Fibroblast of mammary gland (primary cell): ENCODE measurements at places on chromosomes 6 and 20.

- DNase-seq: no peak
Observed at GRCh38 chr6:135465903-135466302, 31.6 kb downstream of the AHI1 start.

DNA sequence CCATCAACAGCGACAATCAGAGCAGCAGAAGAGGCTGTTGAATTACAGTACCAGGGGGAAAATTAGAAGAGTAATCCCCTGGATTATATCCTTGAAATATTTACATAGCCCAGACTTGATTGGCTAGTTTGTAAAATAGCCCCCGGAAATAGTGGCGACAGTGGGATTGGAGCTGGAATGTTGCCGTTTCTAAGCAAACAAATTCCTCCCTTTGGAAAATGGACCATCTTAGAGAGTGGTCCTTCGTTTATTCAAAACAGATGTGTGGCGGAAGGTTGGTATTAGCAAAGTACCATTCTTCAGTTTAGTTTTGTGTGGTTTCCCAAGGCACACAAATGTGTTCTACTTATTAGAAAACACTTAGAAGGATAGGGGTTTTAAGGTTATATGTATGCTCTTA, 4.5 kb upstream of the EPB41L2 start:
- no peak for DNase-seq

- no peak for DNase-seq
Observed at GRCh38 chr6:3334555-3334954, 75.8 kb downstream of the PSMG4 start.

DNA sequence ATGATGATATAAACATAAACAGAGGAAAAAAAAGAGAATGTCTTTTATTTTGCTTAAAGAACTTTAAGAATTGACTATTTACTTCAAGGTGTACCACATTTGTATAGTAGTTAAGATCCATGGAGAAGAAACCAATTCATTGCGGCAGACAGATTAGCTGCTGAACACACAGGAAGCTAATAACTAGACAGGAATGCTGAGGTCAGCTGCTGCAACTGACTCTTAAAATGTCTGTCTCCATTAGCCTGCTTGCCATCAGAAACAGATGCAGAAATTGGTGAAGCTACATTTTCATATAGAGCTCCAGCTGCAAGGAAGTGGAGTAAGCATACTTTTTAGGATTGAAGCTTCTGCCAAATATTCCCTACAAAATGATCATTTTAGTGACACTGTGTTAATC, 939.5 kb downstream of the EPHA7 start:
- DNase-seq: no peak

GRCh38 chr6:25219917-25220278, 59.3 kb upstream of the CARMIL1 start:
- DNase-seq: peak; percentile 23

GRCh38 chr6:5778317-5778857, 228.3 kb downstream of the NRN1 start:
- no peak for DNase-seq

GRCh38 chr6:160221423-160221822, 37.2 kb downstream of the SLC22A2 start:
- DNase-seq: peak; percentile 9

DNA sequence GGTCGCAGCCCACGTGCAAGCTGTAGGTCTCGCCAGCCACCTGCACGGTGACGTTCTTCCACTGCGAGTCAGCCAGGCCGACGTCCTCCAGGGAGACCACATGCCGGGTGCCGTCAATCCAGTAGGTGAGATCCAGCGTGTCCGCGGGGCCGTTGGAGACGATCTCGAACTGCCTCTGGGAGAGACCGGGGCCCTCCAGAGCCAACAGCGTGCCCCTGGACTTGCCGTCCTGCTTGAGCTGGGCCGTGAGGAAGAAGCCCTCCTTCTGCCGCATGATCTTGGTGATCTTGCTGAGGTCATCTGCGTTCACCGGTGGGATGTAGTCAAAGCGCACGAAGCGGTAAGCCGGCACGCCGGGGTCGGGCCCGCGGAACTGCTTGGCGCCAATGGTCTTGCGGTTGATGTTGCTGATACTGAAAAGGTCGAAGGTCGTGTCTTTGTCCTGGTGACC, 5.1 kb downstream of the THBS2 start:
- no peak for DNase-seq

DNA sequence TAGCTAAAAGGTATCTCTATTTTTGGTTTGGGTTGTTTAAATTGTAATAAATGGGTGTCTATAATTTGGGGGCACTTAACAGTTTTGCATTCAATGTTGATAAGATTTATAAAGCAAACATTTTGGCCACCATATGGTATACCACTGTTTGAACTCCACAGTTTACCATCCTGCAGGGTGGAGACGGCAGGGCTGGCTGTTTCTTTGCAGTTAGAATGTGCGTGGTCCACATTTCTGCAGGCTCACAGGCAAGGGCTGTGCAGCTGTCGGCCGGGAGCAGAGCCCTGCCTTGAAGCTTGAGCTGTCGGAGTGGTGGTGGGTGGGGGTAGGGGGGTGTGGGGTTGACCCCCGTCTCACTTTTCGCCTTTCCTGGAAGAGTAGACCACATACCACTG, 135.9 kb downstream of the CDH4 start:
- DNase-seq: no peak

DNA sequence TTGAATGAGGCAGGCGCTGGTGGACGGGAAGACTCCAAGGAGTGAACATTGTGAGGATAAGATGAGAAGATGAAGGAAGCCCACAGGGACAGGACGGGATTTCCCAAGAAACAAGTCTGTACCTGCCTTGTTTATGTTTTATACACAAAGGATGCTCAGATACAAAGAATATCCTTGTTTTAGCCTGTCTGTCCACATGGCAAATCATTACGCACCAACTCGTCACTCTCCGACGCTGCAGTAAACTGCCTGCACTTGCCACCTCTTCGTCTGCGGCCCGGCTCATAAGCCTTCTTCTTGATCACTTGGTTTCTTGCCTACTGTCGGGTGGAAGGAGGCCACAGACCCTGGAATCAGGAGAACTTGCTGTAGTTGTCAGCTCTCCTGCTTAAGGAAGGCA, 85.4 kb downstream of the CD83 start:
- no peak for DNase-seq

- no peak for DNase-seq
Observed at GRCh38 chr20:24461848-24462247, 7.6 kb upstream of the SYNDIG1 start.

DNA sequence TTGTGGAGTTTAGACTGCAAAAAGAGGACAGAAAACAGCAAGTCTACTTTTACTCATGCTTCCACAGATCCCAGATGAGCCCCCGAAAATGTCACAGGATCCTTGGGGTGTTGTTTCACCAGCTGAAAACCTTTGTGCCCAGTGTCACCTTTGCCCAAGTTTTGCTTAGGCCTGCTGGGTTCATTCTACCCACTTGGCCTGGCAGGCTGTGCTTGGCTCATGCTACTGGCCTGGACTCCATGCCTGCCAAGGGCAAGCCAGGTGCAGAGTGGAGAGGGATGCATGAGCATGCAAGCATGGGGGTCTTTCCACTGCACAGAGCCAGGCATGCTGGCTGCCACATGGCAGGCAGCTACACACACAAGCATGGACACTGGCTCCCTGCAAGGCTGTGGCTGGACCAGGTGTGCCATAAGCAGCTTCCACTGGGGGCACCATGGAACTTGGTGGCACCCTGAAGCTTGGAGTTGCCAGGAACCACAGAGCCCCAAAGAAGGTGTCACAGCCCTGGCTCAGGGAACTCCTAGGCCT, 1082.0 kb downstream of the KHDRBS2 start:
- no peak for DNase-seq

- DNase-seq: no peak
Observed at GRCh38 chr6:87376643-87377042, 31.1 kb upstream of the CFAP206 start.

DNA sequence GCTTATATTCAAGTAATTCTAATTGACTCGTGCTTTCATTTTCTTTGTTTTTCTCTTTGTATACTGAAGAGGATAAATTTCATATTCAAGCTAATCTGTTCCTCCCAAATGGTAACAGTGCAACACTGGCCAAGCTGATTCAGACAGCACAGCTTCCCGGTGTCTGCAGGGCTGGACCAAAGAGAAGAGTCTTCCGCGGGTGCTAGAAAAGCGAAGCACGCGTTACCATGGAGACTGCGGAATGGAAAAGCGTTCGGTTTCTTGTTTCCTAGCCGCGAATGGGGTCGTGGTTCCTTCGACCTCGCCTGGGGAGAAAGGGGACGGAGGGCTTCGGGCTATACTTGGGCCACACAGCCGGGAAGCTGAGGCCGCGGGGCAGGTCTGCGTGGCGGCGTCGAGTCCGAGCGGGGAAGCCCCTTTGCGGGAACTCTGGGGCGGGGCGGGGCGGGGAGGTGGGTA, 6.2 kb upstream of the ZNF311 start:
- peak; percentile 70 for DNase-seq

- peak; percentile 25 for DNase-seq
Observed at GRCh38 chr20:3203315-3204123, 963 bp downstream of the DDRGK1 start.

DNA sequence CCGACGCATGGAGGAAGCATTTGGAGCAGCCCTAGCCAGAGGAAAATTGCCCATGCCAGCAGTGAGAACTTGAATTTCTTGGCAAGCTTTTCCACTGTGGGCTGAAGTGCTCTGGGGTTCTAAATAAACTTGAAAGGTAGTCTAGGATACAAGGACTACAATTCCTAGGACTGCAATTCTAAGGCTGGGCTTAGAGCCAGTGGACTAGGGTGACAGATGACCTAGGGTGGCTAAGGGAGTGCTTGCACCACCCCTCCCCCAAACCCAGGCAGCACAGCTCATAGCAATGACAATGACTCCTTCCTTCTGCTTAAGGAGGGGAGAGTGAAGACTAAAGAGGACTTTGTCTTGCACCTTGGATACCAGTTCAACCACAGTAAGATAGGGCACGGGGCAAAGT, 122.3 kb downstream of the THBS2 start:
- DNase-seq: no peak

GRCh38 chr20:29079769-29080690, 2177.4 kb upstream of the DEFB115 start:
- DNase-seq: peak; percentile 29

DNA sequence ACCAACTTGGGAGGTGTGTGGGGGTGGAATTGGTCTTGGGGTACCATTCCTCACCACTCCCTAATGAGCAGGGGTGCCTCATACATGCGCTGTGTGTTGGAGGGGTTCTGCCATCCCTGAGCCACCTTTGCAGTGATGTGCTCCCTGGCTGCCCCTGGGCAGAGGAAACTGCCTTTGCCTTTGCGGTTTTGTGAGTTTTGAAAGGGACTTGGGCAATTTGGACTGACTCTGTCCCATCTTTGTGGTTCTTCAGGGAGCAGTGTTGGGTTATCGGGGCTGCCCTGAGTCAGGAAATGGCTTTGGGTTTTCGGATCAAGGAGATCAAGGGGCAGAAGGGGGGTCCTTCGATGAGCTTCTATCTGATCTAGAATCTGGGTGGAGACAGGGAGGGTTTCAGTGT, 3.9 kb upstream of the PHACTR3 start:
- DNase-seq: no peak

DNA sequence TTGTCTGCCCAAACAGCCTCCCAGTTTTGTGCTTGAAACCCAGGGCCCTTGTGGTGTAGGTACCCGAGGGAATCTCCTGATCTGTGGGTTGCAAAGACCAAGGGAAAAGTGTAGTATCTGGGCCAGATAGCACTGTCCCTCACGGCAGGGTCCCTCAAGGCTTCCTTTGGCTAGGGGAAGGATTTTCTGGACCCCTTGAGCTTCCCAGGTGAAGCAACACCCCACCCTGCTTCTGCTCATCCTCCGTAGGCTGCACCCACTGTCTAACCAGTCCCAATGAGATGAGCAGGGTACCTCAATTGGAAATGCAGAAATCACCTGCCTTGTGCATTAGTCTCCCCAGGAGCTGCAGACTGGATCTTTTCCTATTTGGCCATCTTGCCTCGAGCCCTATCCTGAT, 791.8 kb upstream of the MANEA start:
- DNase-seq: no peak

- DNase-seq: no peak
Observed at GRCh38 chr6:170028629-170029345, 262.1 kb downstream of the DLL1 start.

DNA sequence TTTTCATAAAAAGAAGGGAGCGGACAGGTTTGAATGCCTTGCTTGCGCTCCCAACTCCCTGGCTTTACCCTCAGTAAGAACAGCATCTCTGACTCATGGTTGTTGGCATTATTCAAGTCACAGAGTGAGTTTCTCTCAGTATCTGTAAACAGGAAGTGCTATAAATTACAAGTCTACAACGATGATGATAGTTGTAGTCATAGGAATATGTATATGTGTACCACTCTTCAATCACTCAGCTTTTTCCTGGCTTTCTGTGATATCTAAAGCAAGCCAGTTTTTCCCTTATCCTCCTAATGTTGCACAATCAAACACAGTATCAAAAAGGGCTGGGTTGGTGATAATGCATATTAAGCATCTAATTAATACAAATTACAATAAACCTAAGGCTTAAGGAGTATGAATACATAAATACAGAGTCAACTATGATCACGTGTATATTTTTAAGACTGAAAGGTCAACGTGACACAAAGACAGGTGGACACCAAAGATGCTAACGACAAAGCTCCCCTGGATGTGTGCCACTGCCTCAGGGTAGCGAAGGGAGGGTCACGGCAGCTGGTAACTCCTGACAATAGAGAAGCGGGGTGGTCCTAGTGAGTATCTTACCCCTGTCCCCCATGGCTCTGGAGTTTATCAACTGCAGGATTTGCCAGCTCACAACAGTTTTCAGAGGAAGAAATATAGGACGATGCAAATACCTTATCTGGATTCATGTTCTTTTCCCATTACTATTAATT, 202.8 kb downstream of the BTBD9 start:
- peak; percentile 78 for DNase-seq

DNA sequence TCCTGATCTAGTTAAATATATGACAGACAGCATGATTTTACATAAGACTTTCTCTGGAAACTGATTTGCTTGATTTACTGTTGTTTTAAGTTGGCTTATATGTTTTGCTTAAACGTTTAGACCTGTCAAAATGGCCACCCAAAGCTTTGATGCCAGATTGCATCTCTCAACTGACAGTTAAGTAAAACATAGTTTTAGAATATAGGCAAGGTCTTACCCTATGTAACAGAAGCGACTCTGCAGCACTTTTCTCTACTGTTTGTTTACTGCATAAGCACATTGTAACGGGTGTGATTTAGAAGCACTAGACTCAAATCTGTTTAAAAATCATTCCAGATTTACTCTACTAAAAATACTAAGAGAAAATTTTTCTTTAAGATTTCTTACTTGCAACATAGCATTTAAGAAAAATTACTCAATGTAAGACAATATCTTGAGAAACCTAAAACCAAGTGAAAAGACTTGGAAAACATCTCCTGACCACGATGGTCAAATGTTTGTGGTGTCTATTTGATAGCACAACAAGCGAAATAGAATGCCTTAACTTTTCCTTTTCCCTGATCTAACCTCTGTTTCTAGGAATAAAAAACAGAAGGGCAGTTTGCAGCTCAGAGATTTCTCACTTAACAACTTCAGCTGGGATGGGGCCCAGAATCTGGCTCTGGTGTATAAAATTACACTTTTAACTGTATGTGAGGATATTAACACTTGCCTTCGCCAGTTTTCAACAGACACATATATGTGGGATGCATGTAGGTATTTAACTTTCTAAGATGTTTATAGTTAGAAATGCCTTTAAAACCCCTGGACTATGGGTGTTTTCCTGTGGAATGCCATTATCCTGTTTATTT, 47.4 kb downstream of the AIG1 start:
- DNase-seq: peak; percentile 27

- DNase-seq: no peak
Observed at GRCh38 chr20:32416206-32416605, 58.1 kb downstream of the ASXL1 start.

GRCh38 chr20:62105592-62105991, 16.7 kb upstream of the LSM14B start:
- DNase-seq: no peak

- no peak for DNase-seq
Observed at GRCh38 chr6:159311618-159312017, 142.4 kb downstream of the FNDC1 start.
